ENCODE measurements at places on chromosomes 16 and 17.

DNA sequence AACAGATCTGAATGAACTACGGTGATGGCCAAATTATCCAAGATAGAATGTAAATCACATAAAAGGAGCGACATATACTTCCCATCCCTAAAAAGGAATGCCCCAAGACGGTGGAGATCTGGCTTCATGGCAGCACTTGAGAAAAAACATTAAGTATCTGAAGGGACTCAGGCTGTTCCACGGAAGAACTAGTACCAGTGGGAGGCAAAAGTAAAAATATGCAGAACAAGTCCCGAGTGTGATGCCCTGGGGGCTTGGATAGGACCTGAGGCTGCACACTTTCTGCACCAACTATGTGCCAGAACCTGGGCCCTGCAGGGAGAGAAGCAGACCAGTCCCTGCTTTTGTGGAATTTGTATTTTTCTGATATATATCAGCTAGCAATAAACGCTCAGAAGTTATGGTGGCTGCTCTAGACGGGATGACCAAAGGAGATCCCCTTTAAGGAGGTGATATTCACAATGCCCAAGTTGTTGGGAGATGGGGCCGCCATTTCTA lies 539 bp upstream of the CKLF start:
- no peak for DNase-seq

GRCh38 chr17:43135454-43135819 lies 10.3 kb upstream of the BRCA1 start:
- no peak for DNase-seq

DNA sequence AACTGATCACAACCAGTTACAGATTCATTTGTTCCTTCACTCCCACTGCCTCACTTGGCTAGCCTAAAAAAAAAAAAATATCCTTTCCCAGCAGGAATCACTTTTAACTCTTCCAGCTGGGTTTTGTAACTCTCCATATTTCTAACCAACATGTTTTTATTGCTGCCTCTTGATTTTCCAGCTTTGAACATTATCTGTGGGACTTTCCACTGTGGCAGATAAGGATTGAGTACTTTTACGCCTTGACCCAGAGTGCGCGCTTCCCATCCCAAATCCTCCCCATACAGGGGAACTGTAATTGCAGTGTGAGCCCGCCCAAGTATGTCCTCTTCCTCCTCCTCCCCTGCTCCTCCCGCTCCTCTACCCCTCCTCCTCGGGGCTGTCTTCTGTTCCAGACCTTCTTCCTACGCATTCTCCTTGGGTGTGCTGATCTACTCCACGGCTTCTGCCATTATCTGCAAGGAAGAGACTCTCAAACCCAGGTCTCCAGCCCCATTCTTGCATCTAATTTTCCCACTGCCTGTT lies 43.4 kb downstream of the CYB5D2 start:
- DNase-seq, result no peak

- DNase-seq, result peak; percentile 24
Measured at GRCh38 chr16:17590711-17591654, 120.2 kb upstream of the XYLT1 start.

DNA sequence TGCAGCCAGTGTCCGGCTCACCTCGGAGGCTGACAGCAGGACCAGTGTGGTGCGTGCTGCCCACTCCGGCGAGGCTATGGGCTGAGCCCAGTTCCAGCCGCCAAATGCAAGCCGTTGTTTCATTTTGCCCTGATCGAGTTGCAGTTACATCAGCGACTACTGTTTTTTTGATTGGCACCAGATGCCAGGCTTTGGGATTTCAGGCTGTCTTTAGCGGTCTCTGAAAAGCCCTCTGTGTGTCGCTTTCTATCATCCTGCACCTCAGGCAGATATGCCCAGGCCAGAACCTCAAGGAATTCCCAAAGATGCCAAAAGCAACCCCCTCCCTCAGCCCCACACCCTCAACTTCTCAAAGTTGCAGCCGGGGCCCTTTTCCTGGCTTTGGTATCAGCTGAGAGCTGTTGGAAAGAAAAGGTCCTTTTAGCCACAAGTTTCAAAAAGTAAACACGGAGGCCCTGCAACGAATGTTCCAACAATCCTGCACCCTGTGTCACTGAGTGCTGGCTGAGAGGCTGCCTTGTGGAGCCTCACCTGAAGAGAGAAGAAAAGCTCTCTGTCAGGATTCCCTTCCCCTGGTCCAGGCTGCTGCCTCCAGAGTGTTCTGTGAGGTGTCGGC lies 58.9 kb downstream of the WWP2 start:
- DNase-seq, result no peak

DNA sequence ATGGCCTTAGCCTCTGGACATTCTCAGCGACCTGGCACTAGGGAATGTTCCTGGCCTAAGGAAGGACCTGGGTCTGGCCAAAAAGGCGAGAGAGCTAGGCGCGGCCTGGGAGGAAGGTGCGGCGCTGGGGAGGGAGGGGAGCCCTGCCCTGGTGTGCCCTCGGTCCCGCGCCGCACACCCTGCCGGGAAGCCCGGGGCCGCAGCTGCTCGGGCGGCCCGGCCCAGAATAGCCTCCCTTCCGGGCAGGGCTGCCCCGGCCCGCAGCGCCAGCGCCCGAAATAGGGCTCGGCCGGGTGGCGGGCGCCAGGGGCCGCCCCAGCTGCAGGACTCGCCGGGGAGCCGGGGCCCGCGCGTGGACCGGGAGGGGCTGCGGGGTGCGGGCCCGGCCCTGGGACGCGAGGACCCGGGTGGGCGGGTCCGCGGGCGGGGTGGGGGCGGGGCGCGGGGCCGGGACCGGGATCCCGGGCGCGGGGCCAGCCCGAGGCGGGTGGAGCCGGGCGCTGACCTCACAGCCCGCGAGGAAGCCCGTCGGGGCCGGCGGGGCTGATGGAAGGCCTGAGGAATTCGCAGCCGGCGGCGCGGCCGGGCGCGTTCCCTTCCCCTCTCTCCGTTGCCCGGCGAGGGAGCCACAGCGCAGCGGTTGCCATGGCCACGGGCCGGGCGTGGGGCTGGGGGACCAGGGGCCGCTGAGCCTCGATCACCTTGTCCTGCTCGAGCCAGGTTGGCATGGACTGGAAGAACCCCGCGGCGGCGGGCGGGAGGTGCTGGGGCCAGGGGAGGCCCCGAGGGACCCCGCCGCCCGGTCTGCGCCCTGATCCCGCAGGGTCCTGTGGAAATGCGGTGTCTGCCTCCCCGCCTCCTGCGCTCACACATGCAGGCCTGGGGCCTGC lies 18.1 kb downstream of the SOCS3 start:
- DNase-seq, result no peak

- no peak for DNase-seq
Measured at GRCh38 chr17:72972263-72972951, 120.1 kb downstream of the SLC39A11 start.

GRCh38 chr17:32558326-32558955 lies 71.6 kb downstream of the CDK5R1 start:
- no peak for DNase-seq

DNA sequence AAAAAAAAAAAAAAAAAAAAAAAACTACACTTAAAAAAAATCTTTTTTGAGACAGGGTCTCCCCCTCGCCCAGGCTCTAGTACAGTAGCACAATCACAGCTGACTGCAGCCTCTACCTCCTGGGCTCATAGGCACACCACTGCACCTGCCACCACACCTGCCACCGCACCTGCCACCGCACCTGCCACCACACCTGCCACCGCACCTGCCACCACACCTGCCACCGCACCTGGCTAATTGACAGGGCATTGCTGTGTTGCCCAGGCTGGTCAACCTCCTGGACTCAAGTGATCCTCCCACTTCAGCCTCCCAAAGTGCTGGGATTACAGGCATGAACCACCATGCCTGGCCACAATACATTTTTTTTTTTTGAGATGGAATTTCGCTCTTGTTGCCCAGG lies 17.6 kb upstream of the WDR45B start:
- DNase-seq, result no peak

DNA sequence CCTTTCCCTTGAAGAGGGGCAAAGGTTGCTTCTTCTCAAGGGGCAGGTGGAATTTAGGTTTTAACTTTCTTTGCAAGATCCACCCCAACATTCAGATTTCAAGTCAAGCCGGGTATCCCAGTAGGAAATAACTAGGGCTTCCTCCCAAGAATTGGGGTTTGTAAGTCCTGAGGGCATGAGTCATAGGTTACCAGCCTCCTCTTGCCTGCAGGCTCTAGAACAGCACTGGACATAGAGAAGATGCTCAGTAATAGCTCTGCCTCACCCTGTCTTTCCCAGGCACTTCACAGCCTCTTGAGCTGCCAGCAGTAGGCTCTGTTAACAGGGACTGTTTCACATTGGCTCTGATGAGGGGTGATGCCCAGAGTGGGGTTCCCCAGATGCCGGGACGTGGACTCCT lies 35.8 kb upstream of the ZFP90 start:
- DNase-seq, result no peak

- DNase-seq, result no peak
Measured at GRCh38 chr17:53058031-53058430, 764.7 kb upstream of the KIF2B start.

DNA sequence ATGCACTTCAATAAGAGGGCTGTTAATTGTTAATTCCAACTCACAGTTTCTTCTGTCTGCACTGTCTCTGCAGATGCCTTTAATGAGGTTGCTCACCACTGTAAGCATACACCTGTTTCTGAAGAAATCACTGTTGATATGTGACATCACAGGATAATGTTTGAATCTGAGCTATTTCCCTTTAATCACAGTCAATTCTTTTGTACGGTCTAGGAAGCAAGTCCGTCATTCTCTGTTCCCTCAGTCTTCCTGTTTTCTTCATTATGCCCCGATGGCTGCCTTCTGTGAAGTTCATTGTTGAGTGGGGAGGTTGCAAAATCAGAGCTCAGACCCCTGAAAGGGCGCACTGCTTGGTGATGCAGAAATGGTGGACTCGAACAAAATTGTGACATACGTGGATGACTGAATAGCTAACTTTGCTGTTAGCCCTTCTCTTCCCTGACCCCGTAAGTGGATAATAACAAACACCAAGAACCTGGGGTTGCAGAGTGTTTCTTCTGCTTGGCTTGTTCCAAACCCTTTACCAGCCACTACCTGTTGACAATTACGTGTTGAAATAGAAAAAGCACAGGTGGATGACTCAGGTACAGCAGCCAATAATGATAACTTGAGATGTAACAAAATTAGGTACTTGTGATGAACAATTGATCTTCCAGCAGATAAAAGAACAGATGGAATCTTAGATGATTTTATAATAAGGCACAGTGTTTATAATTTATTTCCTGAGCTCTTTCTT lies 71.9 kb upstream of the AXIN2 start:
- no peak for DNase-seq

DNA sequence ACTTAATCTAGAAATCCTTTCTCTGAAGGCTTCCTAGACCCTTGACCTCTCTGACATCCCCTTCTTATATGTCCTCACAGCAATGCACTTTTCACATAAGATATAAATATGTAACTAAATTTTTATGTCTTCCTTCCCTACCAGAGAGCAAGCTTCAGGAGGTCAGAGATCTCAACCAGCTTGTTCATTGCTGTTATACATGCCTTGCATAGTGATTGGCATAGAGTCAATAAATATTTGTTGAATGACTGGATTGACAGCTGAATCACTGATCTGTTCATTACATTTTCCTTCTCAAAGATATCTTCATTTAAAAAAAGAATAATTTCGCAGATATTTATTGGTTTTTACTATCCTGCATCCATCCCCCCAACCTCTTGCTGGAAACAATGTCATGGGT lies 29.5 kb downstream of the HYDIN start:
- DNase-seq, result no peak

DNA sequence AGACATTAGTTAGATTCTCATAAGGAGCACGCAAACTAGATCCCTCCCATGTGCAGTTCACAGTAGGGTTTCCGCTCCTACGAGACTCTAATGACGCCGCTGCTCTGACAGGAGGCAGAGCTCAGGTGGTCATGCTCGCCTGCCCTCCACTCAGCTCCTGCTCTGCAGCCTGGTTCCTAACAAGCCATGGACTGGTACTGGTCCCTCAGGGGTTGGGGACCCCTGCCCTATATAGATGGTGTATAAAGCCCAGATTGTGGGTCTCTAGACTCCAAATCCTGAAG lies 52.1 kb upstream of the LYRM9 start:
- no peak for DNase-seq

DNA sequence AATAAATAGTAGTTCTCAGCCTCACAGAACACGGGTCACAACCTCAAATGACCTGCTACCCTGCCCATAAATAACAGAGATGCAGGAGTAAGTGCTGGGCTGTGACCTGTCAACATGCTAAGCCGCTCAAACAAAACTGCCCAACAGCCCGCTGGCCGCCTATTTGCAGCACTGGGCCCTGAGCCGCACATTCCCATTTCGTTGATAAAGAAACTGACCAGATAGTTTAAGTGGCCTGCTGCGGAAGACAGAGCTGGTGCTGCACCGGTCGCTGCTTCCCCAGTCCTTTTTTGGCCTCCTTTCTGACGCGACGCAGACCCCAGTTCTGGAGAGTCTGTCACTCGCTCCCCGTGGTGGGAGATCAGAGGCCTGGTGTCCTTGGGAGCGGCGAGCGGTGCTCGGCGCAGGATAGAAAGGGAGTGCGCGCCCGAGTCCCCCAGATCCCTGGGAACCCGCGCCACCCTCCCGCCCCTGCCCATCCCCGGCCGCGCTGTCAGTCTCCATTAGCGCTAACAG lies 349 bp upstream of the SLC6A2 start:
- no peak for DNase-seq

All from stimulated activated CD8-positive, alpha-beta memory T cell treated with anti-CD3 and anti-CD28 coated beads, Interleukin-4, amount 100 ng/mL, for 4 hours (primary cell).